ENCODE measurements at places on chromosomes 3 and 15.

DNA sequence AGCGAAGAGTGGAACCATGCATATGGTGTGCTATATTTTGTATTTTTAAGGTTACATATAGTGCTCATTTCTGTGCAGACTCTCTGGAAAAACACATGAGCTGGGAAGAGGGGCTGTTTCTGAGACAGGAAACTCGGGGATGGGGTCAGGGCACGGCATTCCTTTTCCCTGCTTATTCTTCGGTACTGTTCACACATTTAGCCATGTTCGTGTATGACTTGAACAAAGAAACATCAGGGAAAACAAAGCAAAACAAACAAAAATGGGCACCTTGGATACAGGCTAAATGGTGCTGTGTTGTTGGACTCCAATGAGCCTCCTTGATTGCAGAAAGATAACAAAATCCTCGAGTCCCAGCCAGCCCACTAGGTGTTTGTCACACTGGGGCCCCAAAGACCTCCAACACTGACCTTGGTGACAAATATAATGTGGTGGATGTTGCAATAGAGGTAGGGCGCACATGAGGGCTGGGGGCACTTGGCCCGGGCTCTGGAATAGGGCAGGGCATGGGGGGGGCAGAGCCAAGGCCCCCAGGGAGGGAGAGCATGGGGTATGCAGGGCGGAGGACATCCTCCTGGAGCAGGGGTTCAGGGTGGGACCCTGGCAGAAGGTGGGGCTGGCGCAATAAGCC lies 19.3 kb downstream of the DNASE1L3 start:
- no peak for DNase-seq

GRCh38 chr15:80679167-80679803 lies 15.8 kb upstream of the ABHD17C start:
- DNase-seq: no peak

DNA sequence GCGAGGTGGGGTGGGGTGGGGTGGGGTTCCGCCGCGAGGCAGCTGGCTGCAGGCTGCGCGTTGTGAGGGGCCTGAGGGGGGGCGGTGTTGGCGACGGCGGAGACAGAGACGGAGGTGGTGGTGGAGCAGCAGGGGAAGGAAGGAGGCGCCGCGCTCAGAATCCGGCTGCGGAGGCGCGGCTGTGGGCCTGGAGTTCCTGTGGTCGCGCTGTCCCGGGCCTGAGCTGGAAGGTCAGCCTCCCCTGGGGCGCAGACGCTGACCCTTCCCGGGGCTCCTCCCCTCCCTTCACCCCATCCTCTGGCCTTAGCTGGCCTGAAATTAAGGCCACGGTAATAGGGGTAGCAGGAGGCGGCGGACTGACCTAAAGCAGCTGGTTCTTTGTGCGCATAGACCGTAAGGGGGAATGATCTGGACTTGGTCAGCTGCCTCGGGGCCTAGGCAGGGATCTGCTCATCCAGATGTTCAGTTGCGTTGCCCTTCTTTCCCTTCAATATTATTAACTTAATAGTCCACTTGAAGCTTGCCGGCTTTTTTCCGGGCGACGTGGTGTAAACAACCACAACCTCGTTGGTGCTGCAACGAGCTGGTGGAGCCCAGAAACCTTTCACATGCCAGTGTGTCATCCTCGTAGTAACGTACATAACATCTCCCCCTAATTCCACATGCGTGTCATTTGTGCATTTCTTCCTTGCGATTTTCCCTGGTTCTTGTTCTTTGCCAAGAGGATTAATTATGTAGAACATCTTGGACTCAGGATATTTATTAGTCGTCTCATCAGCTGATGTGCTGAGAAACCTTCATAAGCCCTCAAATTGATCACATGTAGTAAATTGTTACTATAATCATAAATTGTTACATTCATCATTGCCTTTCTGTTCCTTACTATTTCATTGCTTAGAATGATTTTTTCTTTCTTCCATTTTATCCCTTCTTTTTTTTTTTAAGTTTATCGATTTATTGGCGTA lies 626 bp downstream of the SEC62 start:
- peak; percentile 10 for DNase-seq

DNA sequence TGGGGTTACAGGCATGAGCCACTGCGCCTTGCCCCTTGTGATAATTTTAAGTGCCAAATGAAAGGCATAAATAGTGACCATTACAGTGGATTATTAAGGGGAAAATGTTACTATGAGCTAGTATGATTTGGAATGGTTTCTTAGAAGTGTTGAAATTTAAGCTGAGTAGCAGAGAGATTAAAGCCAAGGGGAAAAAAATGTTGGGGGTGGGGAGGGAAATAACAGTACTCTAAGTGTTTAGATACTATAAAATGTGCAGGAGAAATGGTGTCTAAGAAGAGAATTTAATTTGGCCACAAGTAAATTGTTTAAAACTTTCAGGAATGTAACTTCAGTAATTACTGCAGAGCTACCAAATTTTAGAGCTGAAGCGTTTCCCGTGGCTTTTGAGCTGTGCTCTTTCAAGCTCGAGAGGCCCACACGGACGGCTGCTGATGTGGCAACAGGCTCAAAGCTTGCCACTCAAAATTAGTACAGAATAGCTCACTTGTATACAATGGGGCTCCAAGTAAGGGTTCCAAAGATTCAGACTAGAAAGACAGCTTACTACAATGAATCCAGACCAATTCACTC lies 23.9 kb upstream of the SLC12A8 start:
- DNase-seq: no peak

DNA sequence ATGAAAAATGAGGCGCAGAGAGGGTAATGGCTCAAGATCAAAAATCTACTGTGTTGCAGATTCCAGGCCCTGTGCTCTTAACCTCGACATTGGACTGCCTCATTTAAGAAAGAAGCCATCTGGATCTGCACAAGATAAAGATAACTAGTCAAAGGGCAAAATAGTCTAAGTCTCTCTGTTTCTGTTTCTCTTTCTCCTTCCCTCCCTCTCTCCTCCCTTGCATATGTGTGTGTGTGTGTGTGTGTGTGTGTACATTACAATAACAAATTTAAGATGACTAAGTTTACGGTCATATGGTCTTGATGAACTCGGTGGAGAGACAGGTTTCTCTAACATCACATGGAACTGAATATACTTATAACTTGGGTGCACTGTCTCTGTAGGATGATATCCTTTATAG lies 69.2 kb downstream of the MEIS2 start:
- DNase-seq: no peak

GRCh38 chr15:31970007-31970406 lies 60.3 kb upstream of the CHRNA7 start:
- DNase-seq: no peak

GRCh38 chr15:62846131-62846804 lies 196.3 kb upstream of the TPM1 start:
- no peak for DNase-seq

- DNase-seq: no peak
Measured at GRCh38 chr15:30929982-30930381, 26.3 kb downstream of the FAN1 start.

DNA sequence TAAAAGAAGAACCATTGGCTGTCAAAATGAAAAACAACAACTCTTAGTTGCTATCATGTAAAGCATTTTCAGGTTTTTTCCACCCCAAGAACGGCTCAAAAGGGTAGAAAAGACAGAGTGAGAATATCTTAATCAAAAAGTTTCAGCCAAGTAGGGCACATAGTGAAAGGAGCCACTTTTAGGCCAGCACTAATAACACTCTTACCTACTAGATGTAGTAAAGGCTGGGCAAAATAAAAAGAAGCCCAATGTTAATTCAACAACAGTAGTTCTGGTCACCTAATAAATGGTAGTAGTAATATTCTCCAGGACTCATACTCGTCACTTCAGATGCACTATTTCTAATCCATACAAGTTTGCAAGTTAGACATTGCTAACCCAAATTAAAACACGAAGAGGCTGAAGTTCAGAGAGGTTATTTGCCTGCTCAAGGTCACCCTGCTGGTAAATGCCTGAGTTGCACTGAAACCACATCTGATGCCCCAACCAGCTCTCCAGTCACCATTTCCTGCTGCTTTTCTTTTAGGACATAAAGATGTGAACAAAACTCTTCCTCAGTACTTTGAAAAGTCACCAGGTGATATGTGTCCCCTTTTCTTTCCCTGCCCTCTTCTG lies 7.5 kb downstream of the GOLIM4 start:
- no peak for DNase-seq

- no peak for DNase-seq
Measured at GRCh38 chr3:114770874-114771273, 376.2 kb downstream of the ZBTB20 start.

GRCh38 chr3:23389089-23389488 lies 186.0 kb downstream of the UBE2E2 start:
- DNase-seq: no peak

- DNase-seq: no peak
Measured at GRCh38 chr15:31130576-31131237, 29.2 kb upstream of the TRPM1 start.

GRCh38 chr3:159448902-159449301 lies 539.7 kb upstream of the IL12A start:
- DNase-seq: no peak

DNA sequence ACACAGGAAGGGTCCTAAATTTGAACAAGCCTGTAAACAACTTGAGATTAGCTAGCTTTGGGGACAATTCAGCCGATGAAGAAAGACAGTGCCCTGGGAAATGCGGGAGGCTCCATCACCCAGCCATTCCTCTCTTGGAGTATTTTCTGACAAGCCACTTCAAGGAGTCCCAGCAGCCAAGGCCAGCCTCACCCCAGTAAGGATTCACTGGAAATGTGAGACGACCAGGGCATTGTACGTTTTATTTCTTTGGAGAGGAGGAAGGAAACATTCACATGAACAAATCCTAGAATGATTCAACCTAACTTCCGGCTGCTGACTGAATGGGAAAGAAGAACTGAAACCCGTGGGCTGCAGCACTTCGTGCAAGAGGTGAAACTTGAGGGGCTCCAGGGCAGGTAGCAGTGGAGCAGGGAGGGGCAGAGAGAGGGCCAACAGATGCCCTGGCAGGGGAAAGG lies 116.4 kb upstream of the ARHGEF3 start:
- no peak for DNase-seq

- no peak for DNase-seq
Measured at GRCh38 chr3:163622384-163622783, 1455.9 kb downstream of the SI start.

Data from stimulated activated CD8-positive, alpha-beta memory T cell treated with anti-CD3 and anti-CD28 coated beads, Interleukin-12 subunit alpha, Interleukin-12 subunit beta, amount 100 ng/mL, for 4 hours (primary cell).